ENCODE measurements at places on chromosomes 16 and 17.

DNA sequence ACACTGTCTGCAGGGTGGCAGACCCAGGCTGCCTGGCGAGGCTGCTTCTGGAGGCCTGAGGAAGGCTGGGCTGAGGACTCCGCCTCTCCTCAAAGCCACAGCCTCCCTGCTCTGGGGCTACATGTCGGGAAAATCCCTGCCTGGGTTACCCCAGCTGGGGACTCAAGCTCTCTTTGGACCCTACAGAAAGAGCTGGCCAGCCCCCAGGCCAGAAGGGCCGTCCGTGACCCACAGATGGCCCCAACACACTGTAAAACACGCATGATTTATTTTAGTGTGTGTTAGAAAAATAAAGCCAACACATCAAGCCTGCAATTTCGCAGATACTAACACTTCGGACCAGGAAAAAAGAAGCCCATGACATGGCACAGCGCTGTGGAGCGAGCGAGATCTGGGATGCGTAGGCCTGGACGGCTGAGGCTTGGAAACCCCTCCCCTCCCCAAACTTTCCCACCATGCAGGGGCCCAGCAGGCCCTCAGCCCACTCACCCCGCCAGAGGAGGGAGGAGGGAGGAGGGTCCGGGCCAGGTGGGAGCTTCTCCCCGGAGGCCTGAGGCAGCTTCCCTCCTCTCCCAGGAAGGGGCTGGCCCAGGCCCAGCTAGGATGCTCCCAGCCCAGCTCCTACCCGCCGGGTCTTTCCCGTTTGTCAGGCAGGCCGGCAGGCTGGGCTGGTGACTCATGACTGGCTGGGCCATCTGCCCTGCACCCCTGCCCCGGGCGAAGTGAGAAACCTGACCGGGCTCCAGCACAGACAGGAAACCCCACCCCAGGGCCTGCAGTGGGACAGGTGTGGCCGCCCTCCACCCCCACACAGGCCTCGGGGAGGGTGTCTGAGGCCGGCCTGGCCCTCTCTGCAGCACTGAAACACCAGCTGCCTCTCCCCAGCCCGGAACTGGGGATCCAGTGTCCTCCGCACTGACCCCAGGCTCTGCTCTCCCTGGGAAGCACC is 34.1 kb upstream of the SLC38A10 start:
- no peak for DNase-seq

- no peak for DNase-seq
Measured at GRCh38 chr17:6524520-6524919, 31.8 kb downstream of the PITPNM3 start.

GRCh38 chr17:60305141-60305540 is 86.8 kb downstream of the USP32 start:
- no peak for DNase-seq

- DNase-seq = no peak
Measured at GRCh38 chr17:37742762-37743611, 1.9 kb downstream of the HNF1B start.

- DNase-seq = no peak
Measured at GRCh38 chr16:50178491-50178941, 25.4 kb downstream of the TENT4B start.

GRCh38 chr17:70796757-70797156 is 627.4 kb downstream of the KCNJ2 start:
- DNase-seq = no peak

DNA sequence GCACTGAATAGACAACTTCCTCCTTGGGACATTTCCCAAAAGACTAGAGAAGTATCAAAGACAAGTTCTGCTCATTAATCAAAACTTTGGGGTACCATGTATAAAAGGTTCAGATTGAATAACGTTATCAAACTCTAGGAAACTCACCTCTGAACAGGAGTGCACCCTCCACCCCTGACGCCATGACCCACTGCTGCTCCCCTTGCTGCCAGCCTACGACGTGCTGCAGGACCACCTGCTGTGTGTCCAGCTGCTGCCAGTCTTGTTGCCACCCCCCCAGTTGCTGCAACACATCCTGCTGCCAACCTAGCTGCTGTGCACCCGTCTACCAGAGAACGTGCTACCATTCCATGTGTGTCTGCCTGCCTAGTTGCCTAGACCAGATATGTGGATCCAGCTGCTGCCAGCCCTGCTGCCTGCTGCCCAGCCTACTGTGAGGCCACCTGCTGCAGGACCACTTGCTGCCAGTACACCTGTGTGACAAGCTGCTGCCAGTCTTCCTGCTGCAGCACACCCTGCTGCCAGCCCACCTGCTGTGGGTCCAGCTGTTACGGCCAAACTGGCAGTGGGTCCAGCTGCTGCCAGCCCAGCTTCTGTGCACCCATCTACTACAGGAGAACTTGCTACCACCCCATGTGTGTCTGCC is 13.8 kb upstream of the KRTAP9-2 start:
- DNase-seq = no peak

DNA sequence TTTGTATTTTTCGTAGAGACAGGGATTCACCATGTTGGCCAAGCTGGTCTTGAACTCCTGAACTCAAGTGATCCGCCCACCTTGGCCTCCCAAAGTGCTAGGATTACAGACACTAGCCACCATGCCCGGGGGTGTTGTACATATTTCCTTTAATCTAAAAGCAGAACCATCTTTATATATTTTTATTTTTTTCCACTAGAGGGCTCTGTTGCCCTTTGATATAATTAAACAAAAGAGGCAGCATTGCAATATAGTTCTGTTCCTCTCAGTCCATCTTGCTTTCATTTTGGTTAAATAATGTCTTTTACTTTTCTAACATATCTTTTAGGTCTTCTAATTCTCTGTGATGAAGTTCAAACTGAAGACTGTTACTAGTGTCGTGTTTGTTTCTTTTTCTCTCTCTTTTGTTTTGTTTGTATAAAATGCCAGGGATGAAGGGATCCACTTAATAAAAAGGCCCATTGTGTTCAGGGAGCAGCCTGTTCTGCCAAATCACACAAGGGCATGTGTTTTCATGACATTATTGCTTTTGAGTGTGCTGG is 23.4 kb downstream of the WWOX start:
- no peak for DNase-seq

DNA sequence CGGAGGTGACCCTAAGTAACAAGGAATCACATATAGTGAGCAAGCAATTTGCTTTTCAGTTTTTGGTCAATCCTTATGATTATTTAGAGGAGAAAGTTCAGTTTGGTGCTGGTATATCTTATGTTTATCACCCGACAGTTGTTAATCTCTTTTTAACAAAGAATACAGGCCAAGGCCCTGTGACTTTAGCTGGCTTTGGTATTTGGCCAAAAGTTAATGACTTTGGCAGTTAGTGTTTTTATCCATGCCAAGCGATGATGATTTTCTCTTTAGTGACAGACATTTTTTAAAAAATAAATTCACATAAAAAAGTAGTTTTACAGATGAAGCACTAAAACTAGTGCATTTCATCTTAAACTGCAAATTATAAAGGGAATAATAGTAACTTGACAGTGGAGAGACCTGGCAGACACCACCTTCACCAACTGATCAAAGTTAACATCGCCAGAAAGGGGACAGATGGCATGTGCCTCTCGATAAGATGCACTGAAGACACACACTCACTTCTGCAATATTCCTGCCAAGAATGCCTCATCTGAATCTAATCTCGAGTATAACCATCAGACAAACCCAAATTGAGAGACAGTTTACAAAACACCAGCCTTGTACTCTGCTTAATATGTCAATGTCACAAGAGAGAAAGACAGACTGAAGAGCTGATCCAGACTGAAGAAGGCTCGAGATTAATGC is 6.9 kb downstream of the DEXI start:
- no peak for DNase-seq

DNA sequence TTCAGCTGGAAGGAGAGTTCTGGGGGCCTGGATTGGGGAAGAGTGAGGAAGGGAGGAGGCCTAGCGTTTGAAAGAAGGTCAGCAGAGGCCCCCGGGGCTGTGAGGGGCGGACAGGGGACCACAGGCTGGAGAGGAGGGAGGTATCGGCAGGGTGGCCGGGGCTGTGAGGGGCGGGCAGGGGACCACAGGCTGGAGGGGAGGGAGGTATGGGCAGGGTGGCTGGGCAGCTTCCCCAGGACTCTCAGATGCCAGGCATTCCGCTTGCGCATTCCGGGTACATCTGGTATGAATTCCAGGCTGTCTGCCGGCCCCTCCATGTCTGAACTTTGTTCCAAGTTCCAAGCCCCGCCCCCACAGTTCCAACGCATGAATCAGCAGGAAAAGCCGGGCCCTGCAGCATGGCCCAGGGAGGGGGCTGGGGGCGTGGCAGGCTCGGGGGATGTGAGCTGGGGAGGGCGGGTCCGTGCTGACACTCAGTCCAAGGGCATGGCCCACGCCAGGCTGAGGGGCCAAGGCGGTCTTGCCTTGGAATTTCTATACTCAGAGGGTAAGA is 4.3 kb upstream of the TLCD2 start:
- no peak for DNase-seq
